CD4-positive, alpha-beta T cell treated with Interleukin-17A for 1 hour (primary cell): ENCODE measurements at places on chromosomes 16 and 17.

DNA sequence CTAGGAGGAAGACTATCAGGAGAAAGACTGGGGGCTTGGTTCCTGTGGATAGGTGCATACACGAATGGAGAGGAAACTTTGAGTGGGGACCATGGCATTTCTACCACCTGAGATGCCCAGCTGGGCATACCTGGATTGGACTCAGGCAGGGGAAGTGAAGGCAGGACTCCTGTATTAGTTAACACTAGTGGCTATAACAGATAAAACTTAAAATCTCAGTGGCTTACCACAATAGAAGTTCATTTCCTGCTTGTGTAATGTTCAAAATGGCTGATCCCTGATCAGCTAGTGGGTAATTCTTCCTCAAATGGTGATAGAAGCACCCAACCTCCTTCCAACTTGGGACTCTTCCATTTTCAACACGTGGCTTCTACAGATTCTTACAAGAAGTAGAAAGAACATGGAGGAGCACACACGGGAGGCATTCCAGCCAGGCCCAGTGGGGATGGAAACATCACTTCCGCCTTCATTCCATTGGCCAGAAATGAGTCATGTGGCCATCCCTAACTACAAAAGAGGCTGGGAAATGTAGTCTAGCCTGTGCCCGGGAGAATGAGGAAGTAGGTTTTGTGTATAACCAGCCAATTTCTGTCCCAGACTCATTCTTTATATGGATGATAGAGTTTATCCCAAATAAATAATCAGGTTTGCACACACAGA, 112.1 kb downstream of the UTP18 start:
- peak; percentile 40 for DNase-seq

GRCh38 chr17:48804936-48805411, 12.1 kb downstream of the TTLL6 start:
- peak; percentile 67 for DNase-seq

- no peak for DNase-seq
These were observed 9.3 kb downstream of the CHD9 start for GRCh38 chr16:53064081-53064578.

GRCh38 chr17:41510251-41511065, 5.0 kb upstream of the KRT13 start:
- DNase-seq = no peak

DNA sequence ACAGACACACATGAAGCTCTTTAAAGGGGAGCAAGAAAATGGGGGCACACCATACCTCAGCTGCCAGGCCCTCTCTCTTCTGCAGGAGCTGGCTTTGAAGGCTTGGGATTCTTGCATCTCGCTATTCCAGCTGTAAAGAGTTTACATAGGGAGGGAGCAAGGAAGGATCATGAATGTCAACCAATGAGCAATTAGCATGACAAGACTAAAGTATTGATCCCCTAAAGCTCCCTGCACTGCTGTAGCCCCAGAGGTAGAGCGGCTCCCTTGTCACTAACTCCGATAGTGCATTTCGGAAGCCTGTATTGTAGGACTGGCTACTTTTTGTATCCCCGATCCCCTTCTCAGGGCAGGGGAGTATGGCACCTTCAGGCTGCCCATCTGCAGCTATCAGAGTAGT, 113.4 kb upstream of the PMFBP1 start:
- DNase-seq = no peak

DNA sequence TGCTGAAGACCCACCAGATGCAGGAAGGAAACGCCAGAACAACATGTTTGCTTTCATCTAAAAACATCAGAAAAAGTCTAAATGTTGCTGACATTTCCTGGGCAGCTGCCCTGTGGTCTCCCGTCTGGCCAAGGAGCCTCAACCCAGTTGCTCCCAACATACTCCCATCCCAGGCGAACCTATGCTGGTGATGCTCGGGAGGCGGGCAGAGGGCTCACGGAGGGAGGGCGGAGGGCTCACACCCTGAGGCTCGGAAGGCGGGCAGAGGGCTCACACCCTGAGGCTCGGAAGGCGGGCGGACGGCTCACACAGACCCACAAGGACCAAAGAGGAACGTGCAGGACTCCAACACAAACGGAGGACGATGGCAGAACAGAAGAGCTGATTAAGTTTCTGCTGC, 135.4 kb downstream of the ANKRD11 start:
- DNase-seq = no peak

DNA sequence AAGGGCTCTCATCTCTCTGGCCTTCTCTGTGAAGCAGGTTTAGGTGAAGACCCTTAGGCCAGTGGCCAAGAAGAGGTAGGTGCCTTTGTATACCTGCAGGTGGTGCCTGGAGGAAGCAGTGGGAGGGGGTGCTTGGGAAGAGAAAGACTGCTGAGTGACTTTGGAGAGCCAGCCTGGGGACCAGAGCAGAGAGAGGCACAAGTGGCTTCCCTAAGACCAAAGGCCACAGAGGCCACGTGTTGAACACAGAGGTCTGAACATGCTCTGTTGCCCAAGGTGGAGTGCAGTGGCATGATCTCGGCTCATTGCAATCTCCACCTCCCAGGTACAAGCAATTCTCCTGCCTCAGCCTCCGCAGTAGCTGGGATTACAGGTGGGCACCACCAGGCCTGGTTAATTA, 103.5 kb downstream of the CPPED1 start:
- DNase-seq = no peak

DNA sequence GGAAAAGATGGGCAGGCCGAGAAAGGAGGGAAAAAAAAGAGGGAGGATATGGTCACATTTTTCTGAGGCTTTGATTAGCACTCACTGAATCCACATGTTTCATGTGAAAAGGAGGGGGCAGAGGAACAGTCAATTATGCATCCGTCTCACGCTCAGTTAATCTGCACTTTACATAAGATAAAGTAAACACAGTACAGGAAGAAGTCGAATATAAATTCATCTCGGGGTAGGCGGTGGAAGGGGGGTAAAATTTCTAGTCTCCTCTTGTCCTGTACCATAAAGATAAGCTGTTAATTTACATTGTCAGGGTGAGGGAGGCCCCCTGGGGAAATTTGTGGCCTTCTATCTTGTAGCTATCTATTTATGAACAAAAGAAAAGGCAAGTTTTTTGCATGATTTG, 73.1 kb upstream of the CES5A start:
- no peak for DNase-seq

GRCh38 chr17:34601416-34601815, 22.0 kb downstream of the TMEM132E start:
- no peak for DNase-seq

DNA sequence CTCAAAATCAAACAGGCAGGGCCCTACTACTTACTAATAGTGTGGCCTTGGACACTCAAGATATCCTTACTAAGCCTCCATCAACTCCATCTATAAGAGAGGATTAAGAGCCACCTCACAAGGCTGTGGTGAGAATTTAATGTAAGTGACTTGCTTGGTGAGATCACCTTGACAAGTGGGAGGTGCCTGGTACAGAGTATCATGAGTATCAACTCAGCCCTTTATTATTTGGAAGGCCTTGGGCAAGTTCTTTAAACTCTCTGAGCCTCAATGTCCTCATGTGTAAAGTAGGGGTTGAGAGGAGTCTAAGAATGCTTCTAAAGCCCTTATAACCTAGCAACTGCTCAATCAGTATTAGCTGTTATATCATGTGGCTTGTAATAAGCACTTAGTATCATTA, 15.0 kb downstream of the THUMPD1 start:
- no peak for DNase-seq

DNA sequence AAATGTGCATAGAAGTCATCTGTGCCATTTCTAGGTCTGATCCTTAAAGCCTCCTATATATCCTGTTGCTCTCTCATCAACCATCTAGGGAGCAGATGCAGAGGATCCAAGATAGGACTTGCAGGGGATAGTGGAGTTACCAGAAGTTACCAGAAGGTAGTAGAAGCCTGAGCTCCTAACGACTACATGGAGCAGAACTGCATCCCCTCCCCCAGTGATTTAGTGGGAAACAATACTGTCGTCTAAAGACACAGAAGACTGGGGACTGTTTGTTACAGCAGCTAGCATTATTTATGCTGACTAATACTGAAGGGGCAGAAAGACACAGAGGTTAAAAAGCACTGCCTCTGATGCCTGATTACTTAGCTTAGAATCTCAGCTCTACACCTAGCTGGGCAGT, 15.8 kb downstream of the GP2 start:
- no peak for DNase-seq

GRCh38 chr17:58665946-58666857, 25.6 kb downstream of the TEX14 start:
- DNase-seq = no peak

DNA sequence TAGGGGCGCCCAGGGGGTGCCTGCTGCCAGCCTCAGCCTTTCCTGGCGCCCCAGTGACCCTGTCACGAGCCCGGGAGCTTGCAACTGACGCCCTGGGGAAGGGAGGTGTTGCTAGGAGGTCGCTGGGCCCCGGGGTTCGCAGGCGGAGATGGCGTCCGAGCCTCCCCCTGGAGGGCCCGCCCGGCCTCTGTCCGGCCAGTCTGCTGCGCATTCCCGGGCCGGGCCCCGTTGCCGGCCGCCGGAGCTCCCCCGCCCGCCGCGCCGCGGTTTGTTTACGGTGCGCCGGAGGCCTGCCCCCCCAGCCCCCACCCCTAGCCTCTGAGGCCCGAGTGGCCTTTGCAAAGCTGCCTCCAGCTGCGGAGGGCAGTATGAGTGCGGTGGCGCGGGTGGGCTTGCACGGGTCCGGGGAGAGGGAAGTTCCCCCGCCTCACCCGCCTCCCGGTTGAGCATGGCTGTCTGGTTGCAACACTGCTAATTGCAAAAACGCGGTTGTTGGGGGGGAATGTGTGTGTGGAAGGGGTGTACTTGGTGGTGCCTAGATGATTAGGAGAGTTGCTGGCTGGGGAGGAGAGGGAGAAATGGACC, 514 bp downstream of the THRA start:
- peak; percentile 35 for DNase-seq

DNA sequence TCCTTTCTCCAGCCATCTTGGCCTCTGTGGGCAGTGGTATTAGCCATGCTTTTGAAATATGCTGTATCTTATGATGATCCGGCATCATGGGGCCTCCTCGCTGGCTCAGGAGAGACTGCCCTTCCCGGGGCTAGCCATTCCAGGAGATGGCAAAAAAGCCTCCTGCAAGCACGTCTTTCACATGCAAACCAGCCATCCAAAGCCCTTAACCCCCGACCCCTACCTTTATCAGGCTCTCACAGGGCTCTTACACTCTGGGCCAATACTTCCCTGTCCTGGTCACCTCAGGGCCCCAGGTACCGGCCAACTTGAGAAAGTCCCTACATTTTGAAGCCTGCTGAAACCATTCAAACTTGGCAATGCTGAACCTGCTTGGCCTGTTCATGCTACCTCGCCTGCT, 36.4 kb downstream of the MYH13 start:
- DNase-seq = no peak

GRCh38 chr16:23924128-23924527, 88.3 kb downstream of the PRKCB start:
- DNase-seq = no peak
